ENCODE measurements at places on chromosomes 16 and 17.

DNA sequence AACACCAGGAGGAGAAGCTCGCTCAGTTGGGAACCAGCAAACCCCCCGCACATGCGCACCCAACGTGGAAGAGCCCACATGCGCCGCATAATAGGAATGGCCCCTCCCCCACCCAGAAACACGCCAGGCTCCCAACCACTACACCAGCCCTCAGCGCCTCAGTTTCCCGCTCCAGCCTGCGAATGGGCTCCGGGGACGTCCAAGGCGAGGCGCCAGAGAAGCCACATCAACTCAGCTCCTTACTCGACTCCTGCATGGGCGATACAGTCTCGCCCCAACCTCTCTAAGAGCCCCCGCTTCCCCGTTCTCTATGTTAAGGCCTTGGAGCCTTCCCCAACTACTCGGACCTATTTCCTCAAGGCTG is 504 bp downstream of the SRSF1 start:
- peak; percentile 83 for DNase-seq

DNA sequence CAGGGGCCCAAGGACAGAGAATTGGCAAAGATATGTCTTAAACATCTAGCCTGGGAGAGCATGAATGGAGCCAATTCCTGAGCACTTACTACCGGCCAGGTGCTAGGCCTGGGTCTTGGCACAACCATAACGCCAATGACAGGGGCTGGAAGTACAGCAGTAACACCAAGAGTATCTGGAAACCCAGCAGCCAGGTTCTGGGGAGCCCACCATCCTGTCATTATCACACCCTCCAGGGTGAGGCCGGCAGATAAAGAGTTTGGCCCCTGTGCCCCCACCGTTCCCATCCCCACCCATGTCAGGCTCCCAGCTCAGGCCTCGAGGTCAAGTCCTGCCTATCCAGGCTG is 508 bp upstream of the TMC8 start:
- DNase-seq = no peak

GRCh38 chr17:50995668-50996067 is 125.0 kb downstream of the SPAG9 start:
- DNase-seq = no peak

- no peak for DNase-seq
Observed at GRCh38 chr16:9525037-9525436, 433.6 kb downstream of the HAPSTR1 start.

- DNase-seq = no peak
Observed at GRCh38 chr16:19659554-19659953, 58.5 kb downstream of the KNOP1 start.

DNA sequence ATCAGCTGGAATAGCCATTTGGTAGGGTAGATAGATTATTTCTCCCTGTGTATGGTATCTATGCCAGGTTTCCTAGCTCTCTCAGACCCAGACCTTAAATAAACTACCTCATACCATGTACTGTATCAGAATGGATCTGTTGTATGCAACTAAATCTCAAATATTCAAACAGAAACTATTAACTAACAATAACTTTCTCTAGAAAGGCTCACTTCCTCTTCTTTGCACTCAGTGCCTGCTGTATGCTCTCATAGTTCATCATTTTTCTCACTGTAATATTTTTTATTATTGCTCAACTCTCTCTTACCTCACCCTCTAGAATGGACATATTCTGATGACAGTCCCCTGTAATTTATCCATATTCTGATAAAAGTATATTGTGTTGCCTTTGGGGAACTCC is 182.4 kb downstream of the TOX3 start:
- no peak for DNase-seq

DNA sequence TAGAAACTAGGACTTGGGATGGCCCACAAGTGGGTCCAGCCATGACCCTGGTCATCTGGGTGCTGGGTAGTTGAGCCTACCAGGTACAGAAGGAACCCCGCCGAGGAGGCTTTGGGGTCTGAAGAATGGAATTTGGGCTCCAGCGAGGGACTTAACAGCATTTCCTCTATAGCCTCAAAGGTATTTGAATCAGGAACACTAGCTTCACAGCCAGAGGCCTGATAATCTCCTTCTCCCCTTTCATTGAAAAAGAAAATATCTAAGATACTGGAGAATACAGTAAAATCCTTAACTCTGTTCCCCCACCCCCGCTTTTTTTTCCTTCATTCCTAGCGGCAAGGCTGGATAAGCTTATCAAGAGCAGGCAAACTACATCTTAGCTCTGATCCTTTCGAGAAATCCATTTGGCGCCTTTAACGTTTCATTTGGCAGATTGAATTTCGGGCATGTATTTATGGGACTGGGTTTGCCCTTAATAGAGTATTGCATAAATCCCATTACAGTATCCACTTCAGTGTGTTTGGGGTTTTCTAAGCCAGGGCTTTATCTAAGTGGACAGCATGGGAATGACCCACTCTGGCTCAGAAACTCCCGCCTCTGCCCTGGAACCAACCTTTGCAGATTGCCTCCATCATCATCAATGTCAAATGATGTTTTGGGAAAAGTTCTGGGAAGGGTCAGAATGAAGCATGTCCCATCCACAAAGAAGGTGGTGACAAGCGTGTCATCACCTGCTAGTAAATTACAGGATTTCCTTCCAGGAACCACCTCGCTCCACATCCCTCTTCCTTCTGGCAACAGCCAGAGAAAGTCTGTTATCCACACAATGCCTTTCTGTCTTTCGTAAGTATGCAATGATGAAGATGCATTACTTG is 36.9 kb downstream of the XYLT1 start:
- DNase-seq = no peak

- DNase-seq = no peak
Observed at GRCh38 chr17:63592797-63593196, 7.9 kb upstream of the TACO1 start.

GRCh38 chr16:89720551-89720812 is 216 bp downstream of the VPS9D1 start:
- no peak for DNase-seq

DNA sequence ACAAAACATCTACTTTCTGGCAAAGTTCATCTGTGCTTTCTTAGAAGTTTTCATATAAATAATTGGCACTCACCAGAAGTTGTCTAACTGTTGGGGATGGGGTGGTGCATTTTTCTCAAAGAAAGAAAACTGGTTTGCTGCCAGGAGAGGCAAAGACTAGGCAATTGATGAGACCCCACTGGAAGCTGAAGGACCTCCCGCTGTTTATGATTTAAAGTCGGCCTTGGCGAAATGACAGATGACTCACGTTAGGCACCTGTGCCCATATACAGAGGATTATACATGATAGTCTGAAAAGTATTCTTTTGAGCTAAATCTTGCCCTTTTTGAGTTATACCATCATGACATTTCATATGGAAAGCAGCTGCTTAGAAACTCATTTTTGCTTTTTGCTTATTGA is 193.0 kb upstream of the ZFHX3 start:
- DNase-seq = no peak

DNA sequence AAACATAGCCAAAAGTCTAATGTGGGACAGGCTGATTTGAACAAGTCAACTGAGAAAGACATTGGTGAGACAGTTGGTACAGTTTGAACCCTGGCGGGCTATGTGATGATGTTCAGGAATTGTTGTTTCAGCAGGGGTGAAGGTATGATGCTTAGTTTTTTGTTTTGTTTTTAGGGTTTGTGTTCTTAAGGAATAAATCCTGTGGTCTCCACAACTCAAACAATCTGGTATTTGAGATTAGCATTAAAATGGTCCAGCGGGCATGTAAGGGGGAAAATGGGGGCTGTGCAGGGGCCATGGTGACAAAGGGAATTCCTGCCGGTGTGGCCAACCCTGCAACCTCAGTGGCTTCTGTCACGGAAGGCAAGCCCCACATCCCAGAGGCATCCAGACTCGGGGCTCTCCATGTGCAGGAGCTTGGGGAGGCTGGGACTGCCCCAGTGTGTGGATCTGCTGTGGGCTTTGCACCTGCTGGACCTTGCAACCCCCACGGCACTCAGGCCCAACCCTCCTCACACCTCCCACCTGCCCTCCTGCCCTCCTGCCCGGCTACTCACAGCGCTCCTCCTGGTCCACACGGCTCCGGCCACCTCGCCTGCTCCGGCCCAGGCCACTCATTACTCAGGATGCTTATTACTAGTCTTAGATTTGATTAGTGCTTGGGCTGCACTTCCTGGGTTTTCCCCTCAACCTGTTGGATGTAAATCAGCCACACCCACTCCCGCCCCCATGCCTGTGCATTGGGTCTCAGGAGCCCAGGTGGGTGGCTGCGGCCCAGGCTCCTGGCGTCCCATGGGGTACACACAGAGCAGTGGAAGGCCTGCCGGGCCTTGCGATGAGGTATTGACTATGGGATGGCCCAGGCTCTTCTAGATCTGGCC is at the start of gene TNFRSF13B:
Gene TNFRSF13B (minus strand): TSS at position 661 of the 881 bp plus-strand sequence. CDS start 43 bp downstream, at position 618.
- no peak for DNase-seq

- DNase-seq = no peak
Observed at GRCh38 chr17:21171309-21171922, 42.5 kb downstream of the TMEM11 start.

DNA sequence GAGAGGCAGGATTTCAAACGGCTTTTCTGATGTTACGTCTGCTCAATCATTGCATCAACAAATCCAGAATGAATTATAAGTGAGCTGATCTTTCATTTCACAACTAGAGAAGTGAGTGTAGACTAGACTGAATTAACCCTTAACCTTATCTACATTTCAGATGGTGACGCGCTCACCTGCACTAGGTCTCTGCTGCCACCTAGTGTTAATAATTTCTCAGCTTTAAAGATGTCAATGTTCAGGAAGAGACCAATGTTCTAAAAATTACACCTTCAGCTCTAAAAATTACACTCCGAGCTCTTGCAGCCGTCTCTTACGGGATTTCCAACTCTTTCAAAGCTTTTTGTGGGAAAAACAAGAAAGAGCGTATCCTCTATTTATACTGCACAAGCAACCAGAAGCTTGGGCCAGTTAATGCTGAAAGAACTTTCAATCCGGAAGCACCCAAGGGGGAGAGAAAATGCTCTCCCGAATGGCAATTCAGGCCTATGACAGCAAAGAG is 88.2 kb upstream of the FA2H start:
- DNase-seq = peak; percentile 60

GRCh38 chr17:17805575-17805974 is 31.2 kb downstream of the SREBF1 start:
- DNase-seq = no peak

DNA sequence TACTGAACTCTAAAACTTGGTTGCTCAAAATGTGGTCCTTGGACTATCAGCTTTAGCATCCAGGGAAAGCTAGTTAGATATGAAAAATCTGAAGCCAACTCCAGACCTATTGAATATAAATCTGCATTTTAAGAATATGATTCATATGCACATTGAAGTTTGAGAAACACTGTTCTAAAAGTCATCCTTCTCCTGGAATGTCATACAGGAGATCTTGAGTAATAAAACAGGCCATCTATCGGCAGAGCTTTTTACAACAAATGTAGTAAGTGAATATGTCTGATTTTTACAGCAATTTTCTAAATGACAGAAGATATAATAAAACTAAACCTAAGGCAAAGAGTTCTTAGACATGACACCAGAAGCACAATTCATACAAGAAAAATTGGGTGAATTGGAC is 140.4 kb downstream of the PMP22 start:
- DNase-seq = no peak

DNA sequence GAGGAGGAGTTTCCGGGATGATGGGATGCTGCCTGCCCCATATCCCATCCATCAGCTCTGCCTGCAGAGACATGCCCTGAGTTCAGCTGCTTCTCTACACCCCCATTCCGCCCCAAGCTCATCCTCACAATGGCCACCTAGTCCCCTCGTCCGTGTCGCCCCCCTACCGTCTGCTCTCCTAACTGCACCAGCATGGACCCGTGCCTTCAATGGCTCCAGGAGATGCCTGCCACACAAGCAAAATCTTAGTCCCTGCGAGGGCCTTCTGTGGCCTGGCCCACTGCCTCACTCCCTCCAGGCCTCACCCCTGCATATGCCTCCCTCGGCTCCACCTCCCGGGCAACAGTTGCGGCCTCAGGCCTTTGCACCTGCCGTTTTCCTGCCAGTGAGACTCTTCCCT is 1.8 kb upstream of the TELO2 start:
- no peak for DNase-seq

- DNase-seq = no peak
Observed at GRCh38 chr17:11618861-11619566, 20.7 kb downstream of the DNAH9 start.

- DNase-seq = no peak
Observed at GRCh38 chr17:57861790-57862693, 12.2 kb upstream of the MRPS23 start.

- no peak for DNase-seq
Observed at GRCh38 chr17:29557739-29558116, 9.1 kb downstream of the ABHD15 start.

DNA sequence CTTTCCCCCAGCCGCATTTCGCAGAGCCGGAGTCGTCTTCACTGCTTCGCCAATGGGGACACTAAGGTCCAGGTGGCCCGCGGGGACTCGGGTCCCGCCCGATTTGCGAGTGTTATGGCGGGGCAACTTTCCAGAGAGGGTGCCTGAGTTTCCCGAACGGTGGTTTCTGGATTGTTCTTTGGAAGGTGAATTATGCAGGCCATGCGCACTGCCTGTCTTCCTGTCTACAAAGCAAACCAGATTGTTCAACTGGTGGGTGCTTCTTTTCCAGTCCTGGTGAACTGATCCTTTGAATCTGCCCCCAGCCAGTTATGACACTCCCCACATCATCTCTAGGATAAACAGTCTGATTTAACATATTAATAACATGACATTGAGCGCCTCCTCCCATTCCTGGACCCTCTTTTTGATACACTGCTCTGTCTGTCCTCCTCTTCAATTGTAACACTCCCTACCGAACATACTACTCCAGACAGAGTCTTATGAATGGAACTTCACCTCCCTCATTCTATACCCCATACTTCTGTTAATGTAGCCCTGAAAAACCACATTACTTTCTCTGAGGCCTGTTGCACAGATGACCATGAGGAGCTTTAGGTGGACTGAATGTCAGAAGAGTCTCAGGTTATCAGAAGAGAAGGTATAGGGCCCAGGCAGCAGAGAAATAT is 159.0 kb downstream of the RAB11FIP4 start:
- DNase-seq = no peak

DNA sequence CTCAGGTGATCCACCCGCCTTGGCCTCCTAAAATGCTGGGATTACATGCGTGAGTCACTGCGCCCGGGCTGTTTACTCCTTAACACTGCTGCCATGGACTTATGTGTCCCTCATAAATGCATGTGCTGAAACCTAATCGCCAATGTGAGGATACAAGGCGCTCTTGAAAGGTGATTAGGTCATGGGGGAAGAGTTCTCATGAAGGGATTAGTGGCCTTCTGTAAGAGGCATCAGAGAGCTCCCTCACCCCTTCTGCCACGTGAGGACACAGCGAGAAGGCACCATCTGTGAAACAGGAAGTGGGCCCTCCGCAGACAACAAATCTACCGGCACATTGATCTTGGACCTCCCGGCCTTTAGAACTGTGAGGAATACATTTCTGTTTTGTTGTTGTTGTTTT is 19.1 kb downstream of the ITPRIPL2 start:
- no peak for DNase-seq

DNA sequence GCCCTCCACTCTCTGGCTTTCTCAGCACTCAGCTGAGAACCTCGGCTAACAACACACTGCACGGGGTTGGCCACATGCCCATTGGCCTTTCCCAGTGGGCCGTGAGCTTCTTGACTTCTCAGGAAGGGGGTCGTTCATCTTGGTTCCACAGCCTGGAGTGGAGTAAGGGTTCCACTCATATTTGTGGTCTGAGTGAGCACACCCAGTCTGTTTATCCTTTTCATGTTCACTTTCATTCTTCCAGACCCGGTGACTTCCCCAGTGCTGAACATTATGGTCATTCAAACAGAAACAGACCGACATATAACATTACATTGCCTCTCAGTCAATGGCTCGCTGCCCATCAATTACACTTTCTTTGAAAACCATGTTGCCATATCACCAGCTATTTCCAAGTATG is 8.2 kb downstream of the MILR1 start:
- DNase-seq = no peak

GRCh38 chr16:27784351-27785306 is 234.7 kb downstream of the KATNIP start:
- no peak for DNase-seq
